ENCODE measurements at places on chromosomes 3 and 15. TPM values are rescaled to one million over a fixed set of nuclear protein-coding genes. Genes with fewer than 3 reads are reported as not detected.

Gene PXK
- 17.7 TPM for total RNA-seq

Gene PPARG
- total RNA-seq = 7.5 TPM

Gene RTP3
- total RNA-seq = 0.04 TPM

Gene DPPA2
- not detected for total RNA-seq

Gene ISG20
- total RNA-seq = 0.35 TPM

Gene CCDC54
- total RNA-seq = not detected

Gene NPAP1
- total RNA-seq = not detected

Gene SERPINI2
- 0.04 TPM for total RNA-seq

Gene CLSTN2
- total RNA-seq = 3.1 TPM

DNA sequence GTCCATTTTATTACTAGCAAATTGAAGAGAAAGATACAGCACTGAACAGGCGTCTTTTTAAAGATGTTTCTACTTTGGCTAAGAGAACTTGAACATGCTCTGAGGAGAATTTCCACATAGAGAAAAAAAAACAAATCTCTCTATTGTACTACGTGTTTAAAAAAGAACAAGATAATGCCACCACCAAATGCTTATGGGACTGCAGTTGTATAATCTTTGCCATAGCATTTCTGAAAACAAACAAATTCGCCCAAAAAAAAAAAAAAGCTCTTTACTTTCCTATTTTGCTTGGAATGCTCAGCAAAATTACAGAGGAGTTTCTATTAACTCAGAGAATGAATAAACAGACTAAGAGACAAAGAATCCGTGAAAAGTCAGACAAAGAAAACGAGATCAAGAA, 114.2 kb downstream of the CNTN3 start:
- DNase-seq = no peak

GRCh38 chr3:16838561-16838960, 46.2 kb upstream of the PLCL2 start:
- DNase-seq = peak; percentile 67

DNA sequence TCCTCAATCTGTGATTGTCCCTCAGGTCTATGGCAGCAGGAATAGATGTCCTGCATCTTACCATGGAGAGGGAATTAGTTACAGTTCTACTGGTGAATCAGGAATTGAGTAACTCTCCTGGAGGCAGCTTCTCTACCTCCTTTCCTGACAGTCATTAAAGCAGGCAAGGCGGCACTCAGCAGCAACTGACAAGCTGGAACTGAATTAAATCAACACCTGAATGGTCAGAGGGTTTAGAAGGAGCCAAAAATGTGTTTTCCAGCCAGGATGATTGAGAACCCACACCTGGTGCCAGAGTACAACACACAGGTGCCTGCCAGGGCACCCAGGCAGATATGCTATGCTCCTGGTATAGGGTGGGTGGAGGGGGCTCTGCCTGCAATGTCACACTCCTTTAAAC, 43.1 kb upstream of the TIPARP start:
- no peak for DNase-seq

- no peak for DNase-seq
These were observed 125.4 kb downstream of the FAM43A start for GRCh38 chr3:194811118-194811517.

DNA sequence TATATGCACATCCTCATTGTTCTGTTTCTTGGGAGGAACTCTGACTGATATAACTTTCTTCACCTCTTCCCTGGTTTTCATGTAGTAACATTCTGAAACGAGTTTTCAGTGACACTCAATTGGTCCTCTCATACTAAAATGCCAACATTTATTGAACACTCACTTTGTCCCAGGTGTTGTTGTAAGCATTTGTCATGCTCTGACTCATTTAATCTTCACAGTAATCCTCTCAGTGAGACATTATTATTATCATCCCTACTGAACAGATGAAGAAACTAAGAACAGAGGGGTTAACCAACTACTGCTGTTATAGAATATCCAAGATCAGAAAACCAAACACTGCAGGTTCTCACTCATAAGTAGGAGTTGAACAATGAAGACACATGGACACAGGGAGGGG, 94.1 kb upstream of the MRPL3 start:
- DNase-seq = no peak

DNA sequence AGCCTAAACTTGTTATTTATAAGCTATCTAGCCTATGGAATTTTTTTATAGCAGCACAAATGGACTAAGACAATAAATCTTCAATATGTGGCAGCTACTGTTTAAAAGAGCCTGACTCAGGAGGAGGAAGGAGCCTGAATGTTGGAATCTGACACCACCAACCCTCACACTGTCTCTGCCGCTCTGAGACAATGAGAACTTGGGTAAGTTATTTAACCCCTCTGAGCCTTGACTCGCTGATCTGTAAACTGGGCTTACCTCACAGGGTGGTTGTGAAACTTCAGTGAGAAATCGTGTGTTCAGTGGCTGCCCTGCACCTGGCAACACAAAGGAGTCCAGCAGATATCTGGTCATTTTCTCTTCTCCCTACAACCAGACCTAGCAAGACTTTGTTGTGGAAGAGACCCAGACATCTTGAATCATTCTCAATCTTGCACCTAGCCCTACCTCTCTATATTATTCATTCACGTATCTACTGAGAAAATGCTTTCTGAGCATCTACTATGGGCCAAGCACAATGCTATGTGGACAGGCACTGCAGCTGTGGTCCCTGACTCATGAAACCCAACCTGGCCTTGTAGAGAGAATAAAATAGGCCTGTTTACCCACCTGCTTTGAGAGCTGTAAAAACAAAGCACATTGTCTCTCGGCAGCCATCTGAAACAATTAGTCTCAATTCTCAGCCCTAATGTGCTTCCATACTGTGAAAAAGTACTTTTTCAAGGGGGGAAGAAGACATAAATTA, 81.9 kb upstream of the SLC25A36 start:
- DNase-seq = no peak

DNA sequence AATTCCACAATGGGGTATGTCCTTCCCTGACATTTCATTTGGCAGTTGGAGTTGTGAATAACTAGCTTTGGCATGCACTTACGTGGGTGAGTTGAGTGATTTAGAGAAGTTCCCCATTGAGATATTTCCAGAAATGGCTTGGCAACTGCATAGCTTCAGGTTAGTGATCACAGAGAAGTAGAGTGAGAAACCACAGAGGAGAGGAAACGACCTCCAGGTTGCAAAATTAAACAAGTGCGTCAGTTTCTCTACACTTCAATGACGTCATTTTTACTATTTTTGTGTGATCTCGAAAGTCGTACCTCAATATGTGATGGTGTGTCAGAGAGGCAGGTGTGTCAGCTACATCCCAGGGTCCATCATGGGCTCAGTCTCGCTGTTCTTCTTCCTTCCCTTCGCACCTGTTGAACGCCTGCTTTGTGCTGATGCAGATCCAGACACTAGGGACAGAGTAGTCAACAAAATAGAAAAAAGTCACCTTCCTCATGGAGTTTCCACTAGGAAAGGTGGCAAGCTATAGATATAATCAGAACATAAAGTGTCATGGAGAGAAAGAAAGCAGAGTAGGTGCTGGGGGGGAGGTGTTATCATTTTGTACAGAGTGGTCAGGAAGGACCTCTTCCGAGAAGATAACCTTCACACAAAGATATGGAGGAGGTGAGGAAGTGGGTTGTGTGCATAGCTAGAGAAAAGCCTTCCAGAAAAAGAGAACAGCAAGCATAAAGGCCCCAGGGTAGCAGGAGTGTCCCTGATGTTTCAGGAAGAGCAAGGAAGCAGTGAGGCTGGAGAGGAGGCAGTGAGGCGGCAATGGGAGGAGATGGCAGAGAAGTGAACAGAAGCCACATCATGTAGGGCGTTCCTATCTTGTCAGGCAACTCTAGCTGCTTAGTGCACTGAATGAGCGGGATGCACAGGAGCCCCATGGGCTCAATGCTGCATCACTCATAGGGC, 75.6 kb downstream of the MCTP2 start:
- no peak for DNase-seq

- DNase-seq = peak; percentile 67
These were observed at the start of gene COL6A6 for GRCh38 chr3:130516645-130517512. Gene COL6A6, plus strand, starts transcription at chr3:130517177. Its CDS starts 43,188 bp downstream, at chr3:130560365.

DNA sequence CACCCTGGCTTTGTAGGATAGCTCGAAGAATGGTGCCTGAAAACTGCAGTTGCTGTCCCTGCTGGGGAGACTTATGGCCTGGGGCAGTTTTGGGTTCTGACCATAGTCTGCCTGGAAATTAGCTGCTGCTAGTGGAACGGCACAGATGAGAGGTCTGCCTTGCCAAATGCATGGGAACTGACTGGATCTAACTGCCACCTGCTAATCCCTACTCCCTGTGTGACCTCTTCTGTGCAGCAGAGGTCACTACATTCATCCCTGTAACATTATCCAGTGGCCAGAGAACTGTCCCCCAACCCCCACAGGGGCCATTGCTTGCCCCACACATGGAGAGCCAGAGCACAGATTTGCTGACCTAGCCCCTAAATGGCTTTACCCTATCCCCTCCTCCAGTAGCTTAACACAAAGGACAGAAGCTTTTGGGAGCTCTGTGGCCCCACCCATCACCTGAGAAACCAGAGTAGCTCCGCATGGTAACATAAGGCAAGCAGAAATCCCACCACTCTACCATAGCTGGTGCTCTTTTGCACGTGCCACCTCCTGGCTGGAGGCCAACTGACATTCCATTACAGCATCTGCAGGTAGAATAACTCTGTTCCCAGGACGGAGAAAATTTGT, 840.0 kb downstream of the EPHA3 start:
- DNase-seq = no peak

DNA sequence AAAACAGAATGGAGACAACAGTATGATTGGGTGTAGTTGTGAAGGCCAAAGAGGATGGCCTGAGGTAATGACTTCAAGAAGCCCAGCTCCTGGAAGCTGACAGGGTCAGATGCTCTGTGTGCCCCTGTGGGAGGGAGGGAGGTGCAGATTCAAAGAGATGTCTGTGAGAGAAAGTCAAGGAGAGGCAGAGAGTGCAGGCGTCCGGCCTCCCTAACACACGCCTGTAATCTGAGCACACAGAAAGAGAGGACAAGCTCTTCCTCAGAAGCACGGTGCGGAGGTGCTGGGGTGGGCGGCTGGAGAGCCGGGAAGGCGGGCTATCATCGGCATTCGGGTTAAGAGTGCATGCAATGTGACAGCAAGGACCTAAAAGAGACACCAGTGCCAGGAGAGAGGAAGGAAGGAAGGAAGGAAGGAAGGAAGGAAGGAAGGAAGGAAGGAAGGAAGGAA, 238.2 kb upstream of the HES1 start:
- DNase-seq = peak; percentile 55

GRCh38 chr3:194386648-194387047, 12.4 kb downstream of the GP5 start:
- DNase-seq = no peak

DNA sequence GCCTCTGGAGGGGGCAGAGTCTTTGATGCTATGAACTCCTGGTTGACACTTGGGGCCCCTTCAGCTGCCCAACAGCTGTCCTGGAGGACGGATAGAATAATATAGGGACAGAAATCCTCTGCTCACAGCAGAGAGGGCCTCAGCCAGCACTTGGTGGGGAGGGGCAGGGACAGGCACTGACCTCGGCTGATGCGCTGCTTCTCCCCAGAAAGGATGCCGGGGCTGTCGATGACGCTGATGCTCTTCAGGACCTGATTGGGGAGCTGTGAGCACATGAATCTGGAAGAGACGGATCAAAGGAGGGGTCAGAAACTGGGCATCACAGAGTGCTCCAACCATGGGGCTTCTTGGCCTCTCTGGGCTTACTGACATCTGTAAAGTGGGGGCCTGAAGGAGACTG, 29.5 kb downstream of the EHD4 start:
- no peak for DNase-seq

GRCh38 chr15:63075984-63076713, 33.6 kb downstream of the TPM1 start:
- DNase-seq = no peak

DNA sequence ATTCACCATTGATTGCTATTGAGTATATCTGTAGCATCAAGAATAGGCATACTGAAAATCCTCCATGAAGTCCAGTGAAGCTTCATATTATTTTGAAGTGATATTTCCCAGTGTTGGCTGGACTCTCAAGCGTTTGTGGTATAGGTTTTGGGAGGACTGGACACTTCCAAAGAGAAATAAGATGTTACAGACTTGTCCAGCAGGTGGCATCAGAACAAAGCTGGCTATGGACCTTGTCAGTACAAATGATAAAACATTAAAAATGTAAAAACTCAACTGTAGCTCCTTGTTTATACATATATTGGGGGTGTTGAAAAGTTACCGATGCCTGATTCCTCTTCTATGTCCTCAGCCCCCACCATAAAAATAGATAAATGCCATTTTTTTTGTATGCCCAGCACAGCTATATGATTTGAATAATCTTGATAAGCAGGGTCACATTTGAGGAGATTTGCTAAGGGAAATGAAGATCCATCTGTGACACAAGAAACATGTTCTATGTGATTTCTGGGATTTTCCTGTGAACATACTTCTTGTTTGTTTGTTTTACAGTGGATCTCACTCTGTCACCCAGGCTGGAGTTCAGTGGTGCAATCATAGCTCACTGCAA, 54.5 kb upstream of the GOLGA6B start:
- DNase-seq = peak; percentile 67

Data from muscle of leg (tissue), 16 donors.